ENCODE measurements at places on chromosomes 3 and 15.

GRCh38 chr3:189772584-189772983 is 141.4 kb downstream of the TP63 start:
- peak; percentile 13 for DNase-seq

GRCh38 chr3:48929358-48930035 is 10.9 kb downstream of the ARIH2 start:
- DNase-seq, result no peak

GRCh38 chr3:156321945-156322344 is 201.6 kb downstream of the KCNAB1 start:
- no peak for DNase-seq

GRCh38 chr3:176650478-176650877 is 546.8 kb downstream of the TBL1XR1 start:
- peak; percentile 18 for DNase-seq

- no peak for DNase-seq
Measured at GRCh38 chr3:114207768-114208167, 28.9 kb upstream of the DRD3 start.

- DNase-seq, result no peak
Measured at GRCh38 chr15:72005483-72005882, 112.5 kb downstream of the MYO9A start.

DNA sequence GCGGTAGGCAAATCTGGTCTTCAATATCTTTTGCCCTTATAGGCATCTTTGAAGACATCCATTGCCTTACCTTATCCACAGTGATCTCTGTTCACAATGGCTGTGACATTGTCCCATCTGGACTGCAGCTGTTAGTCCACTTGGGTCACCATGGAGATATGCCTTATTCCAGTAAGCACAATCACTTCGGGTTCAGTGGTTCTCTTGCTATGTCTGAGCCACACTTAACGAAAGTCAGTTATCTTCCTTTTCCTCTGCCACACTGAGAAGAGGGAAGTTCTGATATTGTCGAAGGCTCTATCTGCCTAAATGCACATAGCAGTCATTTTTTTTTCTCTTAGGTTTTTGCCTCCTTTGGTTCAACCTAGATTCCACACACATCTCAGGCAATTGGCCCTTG is 119.0 kb upstream of the SATB1 start:
- DNase-seq, result no peak

- DNase-seq, result no peak
Measured at GRCh38 chr3:168312984-168313383, 217.3 kb upstream of the GOLIM4 start.

DNA sequence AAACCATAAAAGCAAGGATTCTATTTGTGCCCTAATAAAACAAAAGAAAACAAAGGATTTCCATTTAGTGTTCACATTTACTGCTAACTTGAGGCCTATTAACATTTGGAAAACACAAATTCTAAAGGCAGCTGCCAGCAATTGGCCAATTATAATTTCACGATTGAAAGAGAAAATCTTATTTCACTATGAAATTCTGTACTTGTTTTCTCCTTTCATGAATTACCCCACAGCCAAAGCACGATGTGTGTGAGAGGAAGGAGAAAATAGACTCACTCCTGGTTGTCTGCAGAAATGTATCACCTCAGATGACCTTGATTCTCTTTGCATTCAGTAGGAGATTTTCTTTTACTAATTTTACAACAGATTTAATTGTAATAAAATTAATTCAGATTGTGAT is 242.8 kb upstream of the GBE1 start:
- DNase-seq, result no peak

DNA sequence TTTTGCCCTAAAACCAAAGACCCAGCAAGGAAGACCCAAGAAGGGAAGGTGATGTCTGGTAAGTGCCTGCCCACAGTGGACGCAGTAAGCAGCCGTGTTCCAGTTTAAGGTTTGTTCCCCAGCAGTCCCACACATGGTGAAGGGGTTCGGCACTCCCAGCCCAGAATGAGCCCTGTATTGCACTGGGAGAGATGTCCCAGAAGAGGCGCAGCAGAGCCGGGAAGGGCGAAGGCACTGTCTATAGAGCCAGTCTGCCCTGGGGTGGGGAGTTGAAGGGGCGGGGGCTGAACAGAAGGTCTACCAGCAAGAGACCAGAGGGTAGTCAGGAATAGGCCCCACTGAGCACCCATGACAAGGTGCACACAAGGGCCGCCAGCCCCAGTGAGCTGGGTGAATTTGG is 6.4 kb downstream of the TMEM158 start:
- no peak for DNase-seq

- DNase-seq, result no peak
Measured at GRCh38 chr3:50238549-50239026, 2.6 kb downstream of the GNAI2 start.

DNA sequence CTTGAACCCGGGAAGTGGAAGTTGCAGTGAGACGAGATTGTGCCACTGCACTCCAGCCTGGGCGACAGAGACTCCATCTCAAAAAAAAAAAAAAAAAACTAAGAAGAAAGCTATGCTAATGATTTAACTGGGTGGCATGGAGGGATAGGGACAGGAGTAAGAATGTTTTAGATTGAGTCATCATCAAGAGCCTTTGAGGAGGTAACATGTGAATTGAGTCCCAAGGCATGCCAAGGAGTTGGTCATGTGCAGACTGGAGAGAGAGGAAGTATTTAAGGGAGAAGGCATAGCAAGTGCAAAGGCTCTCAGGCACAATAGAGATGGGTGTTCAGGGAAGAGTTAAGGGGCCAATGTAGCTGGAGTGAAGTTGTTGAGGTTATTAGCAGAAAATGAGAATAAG is 9.1 kb downstream of the BNC1 start:
- DNase-seq, result peak; percentile 56

DNA sequence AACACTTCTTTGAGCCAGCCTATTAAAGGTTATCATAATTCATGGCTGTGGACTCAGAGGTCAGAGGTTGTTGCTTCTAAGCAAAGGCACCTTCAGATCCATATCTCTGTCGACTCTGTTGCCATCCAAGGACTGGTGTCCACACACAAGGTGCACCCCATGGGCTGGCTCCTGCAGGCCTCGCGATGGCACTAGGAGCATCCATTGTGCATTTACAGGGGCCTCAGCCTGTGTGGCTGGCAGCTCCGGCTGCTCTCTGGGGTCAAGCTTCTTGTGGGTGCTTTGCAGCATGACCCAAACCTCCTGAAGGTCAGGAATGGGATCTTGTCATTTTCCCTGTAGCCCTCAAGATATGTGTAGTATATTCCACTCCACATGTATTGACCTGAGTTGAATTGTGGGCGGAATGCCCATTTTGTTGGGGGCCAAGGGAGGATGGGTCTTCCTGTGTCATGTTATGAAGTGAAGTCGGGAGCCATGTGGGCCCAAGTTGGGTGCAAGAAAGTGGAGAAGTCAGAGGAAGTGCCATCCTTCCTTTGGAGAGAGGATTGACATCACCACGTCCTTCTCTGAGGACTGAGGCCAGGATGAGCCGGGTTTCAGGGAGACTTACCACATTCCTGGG is 43.9 kb downstream of the CHDH start:
- no peak for DNase-seq

DNA sequence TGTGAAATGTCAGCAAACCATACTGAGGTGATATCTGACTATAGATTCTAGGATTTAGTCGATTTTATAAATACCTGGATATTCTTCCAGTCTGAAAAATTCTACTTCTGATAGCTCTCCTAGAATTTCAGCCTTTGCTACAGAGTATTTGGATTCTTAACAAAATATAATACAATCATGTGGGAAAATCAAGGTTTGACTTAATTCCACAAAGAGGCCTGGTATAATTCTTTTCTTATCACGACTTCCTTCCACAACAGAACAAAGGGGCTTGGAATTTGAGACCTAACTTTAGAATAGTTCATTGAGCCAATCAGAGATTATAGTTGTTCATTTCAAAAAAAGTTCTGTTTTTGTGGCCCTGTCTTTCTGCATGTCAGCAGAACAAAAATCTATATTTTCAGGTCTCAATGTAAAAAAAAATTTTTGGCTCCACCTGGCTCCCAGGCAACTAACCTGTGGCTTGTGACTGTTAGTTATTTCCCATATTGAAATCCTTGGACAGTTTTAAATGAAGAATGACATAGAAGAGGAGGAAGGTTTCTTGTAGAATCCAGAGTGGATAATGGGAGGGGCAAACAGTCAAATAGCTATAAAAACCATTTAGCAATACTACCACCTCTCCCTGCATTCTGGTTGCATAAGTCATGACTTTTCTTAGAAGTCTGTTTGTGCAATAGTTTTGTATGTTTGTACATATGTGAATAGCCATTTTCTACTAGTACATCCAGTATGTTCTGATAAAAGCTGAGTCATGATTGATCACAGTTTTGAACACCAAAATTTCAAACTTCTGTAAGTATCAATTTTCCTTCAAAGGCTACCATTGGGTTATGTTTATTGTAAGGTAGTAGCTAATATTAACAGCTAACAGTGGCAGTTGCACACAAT is 4.0 kb downstream of the TM4SF1 start:
- peak; percentile 91 for DNase-seq

DNA sequence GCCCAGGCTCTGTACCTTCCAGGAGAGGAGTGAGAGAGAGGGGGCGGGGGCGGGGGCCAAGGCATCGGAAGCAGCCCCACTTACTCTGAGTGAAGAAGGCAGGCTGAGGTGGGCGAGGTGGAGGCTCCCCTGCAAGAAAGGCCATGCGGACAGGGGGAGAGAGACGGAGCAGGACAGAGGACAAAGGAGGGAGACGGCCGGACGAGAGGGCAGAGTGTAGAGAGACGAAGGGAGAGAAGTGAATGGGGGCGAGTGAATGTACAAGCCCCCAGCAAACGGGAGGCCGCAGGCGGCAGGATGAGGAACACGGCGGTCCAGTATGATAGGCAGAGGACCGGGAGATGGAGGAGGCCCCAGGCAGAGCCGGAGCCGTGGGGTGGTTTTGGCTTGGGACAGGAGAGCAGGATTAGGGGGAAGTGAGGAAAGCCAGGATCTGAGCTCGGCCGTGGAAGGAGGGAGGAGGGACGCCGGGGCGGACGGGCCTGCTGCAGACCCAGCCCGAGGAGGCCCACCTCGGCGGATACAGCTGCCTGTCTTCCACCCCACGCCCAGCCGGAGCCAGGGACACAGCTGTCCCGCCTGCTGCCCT is 38.8 kb downstream of the TNK2 start:
- no peak for DNase-seq

GRCh38 chr15:99957642-99958013 is 224.4 kb upstream of the LYSMD4 start:
- no peak for DNase-seq

DNA sequence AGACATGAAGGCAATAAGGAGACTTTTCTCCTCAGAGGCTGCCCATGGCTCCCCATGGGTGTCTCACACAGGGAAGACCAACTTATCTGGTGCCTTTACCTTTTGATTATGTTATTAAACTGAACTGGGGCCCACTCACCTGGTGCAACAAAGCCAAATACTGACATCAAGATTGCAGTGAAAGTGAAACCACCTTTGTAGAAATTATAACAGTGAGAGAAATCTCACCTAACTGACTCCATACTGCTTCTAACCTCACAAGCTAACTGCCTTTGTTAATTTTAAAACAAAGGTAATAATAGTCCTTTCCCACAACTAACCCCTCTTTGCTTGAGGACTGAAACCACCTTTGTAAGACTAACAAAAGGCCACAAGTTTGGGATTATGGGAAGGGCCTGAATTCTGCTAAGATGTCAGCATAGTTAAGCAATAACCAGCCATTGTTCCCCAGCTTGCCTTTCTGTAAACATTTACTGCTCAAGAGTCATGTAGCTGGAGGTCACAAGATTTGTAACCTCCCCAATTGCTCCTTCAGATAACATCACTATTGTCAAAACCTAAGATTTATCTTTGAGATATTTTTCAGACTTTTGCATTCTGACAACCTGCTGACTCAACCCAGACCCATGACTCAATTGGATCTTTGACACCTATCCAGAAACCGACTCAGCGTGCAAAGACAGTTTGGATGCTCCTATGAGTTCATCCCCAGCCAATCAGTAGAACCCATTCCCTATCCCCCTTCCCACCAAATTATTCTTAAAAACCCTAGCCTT is 420.3 kb upstream of the CFAP20DC start:
- peak; percentile 1 for DNase-seq

GRCh38 chr3:147701195-147701594 is 292.0 kb downstream of the ZIC1 start:
- DNase-seq, result no peak

- no peak for DNase-seq
Measured at GRCh38 chr3:18687286-18687685, 262.1 kb upstream of the SATB1 start.

- no peak for DNase-seq
Measured at GRCh38 chr3:49967291-49967690, 27.3 kb downstream of the RBM6 start.

- no peak for DNase-seq
Measured at GRCh38 chr3:186665625-186666188, at the start of gene HRG. Gene HRG, plus strand, starts transcription at chr3:186666014. Its CDS starts 18 bp downstream, at chr3:186666032.

- DNase-seq, result no peak
Measured at GRCh38 chr3:103227651-103228050, 792.8 kb downstream of the ZPLD1 start.

DNA sequence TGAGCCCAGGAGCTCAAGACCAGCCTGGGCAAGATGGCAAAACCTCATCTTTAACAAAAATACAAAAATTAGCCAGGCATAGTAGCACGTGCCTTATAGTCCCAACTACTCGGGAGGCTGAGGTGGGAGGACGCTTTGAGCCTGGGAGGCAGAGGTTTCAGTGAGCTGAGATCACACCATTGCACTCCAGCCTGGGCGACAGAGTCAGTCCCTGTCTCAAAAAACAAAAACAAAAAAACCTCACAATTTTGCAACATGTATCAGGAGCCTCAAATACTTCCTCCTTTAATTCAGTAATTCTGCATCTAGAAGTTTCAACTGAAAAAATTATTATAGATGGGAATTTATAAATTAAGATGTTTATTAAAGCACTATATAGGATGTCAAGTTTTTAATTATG is 1.1 kb downstream of the MRPL47 start:
- no peak for DNase-seq

DNA sequence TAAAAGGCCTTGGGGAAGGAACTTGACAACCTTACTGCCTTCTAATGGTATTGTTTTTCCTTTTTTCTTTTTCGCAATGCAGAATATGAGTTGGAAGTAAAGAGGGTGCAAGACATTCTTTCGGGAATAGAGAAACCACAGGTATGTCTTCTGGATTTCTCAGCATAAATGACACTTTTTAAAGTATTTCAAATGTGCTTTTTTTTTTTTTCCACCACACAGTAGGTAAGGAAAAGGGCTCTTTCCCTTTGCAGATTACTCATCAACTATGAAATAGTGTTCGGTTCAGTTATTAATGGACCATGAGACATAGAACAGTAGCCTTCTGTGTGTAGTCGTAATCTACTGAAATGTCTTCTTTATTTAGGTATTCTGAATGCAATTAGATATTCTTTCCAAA is 162.4 kb downstream of the GHSR start:
- peak; percentile 71 for DNase-seq

- peak; percentile 73 for DNase-seq
Measured at GRCh38 chr15:23035964-23036566, 3.3 kb downstream of the TUBGCP5 start.

Measured in ELR (cell line).